ENCODE measurements at places on chromosomes 5 and 9.

DNA sequence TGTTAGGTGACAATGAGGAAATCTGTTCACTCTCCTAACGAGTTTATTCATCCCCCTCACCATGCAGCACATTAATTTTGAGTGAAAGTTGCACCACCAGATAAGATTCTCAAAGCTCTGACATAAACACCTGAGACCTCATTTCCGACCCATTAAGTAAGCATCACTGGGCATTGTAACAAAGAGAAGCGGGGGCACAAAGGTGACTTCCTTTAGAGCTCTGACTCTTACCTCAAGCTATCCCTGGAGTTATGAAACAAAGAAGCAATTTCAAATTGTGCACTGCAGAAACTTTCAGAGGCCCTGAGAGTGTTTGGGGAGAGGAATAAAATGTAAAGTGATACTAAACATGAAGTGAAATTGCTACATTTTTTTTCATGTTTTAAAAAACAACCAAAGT, 29.5 kb downstream of the C5orf15 start:
- no peak for DNase-seq

GRCh38 chr5:163033656-163034055, 403.7 kb upstream of the CCNG1 start:
- DNase-seq: no peak

DNA sequence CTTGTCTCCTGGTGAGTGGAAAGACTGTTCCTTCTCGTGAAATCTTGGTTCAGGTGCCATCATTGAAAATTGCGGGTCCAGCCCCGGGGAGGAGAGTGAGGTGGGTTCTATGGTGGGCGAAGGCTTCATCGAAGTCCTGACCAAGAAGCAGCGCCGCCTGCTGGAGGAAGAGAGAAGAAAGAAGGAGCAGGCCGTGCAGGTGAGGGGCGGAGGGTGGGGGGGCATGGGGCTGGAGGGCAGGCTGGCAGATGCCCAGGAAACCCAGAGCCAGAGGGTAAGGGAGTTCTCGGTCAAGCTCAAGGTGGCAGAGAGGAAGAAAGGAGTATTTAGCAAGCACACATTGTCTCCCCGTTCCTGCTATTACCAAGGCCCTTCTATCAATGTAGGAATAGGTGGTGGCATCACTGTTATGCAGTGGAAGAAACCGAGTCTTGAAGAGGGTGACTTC, 24.3 kb upstream of the POMT1 start:
- DNase-seq: peak; percentile 63

DNA sequence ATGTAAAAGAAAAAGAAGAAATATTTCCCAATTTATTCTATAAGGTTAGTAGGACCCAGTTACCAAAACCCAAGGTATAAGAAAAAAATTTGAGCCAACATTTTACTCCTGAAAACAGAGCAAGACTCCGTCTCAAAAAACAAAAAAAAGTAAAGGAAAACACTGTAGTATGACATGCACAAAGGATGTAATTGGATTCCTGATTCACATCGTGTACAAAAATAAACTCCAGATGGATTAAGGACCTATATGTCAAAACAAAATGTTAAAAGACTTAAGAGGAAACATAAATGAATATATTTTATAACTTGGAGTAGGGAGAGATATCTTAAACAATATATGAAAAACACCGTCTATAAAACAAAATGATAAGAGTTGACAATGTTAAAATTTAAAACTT, 13.8 kb downstream of the PHYKPL start:
- DNase-seq: no peak

DNA sequence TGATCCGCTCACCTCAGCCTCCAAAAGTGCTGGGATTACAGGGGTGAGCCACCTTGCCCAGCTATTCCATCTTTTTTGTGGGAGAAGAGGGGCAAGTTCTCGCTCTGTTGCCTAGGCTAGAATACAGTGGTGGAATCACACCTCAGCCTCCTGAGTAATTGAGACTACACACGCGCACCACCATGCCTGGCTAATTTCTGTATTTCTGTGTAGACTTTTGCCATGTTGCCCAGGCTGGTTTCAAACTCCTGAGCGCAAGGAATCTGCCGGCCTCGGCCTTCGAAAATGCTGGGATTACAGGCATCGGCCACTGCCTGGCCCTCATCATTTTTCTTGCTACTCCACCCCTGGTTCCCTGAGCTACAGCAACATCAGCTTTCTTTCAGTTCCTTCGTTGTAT, 2.8 kb upstream of the NOL6 start:
- DNase-seq: no peak

- DNase-seq: no peak
Observed at GRCh38 chr5:154276261-154276972, 85.9 kb downstream of the GALNT10 start.

- DNase-seq: no peak
Observed at GRCh38 chr9:5801739-5802113, 31.2 kb downstream of the ERMP1 start.

- DNase-seq: no peak
Observed at GRCh38 chr5:58107704-58108103, 352.2 kb downstream of the PLK2 start.

GRCh38 chr9:121317737-121318630, 50.0 kb downstream of the GSN start:
- DNase-seq: no peak

- no peak for DNase-seq
Observed at GRCh38 chr9:25861421-25861820, 183.2 kb upstream of the TUSC1 start.

DNA sequence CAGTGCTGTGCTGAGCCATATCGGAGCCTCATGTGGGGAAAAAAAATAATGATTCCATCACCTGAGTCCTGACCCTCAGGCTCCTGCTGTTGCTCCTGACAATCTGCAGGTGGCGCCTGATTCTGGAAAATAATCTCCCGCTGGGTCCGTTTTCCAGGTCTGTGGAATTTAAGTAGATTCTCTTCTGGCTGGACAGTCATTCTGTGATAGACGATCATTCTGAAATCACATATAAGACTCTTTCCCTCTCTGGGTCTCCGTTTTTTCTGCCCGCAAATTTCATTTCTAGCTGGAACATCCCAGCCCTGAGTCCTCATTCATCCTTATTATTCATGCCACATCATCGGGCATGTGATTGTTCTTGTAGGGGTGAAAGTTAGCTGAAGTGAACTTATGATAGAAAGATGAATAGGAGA, 22.1 kb upstream of the STXBP1 start:
- peak; percentile 39 for DNase-seq

DNA sequence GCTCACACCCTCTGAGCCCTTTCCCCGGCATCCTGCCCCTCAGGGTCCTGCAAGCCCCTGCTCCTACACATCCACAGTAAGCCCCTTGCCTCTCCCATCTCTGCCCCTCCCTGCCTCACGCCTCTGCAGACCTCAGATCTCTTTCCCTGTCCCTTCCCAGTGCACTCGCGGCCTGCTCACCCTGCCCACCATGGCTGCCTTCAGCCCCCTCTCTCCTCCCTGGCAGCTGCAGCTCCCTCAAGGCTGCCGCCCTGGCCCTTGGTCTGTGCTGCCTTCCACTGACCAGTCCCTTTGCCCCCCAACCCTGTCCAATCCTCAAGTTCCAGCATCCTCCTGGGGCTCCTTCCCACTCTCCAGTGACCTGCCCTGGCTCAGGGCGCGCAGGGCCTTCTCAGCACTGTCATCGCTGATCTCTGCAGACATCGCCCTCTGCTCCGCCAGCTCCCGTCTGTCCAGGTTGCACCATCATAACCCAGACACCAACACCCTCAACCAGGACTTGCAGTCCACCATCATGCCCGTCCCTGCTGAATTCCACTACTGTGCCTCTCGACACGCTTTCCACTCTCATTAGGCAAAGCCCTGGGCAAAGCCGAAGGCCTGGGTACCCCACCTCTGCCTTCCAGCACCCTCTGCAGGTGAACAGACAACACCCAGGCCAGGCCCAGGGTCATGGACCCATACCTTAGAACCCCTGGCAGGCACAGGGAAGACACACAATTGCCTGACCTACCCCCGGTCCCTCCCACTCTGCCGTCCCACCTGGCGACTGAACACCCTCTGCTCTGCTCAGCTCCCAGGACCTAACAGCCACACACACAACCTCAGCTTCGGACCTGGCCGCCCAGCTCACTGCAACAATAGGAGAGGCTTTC, 97.8 kb upstream of the RUFY1 start:
- DNase-seq: no peak

- DNase-seq: no peak
Observed at GRCh38 chr5:35012796-35013195, 35.0 kb downstream of the AGXT2 start.

GRCh38 chr9:101307524-101308213, 77.1 kb downstream of the BAAT start:
- no peak for DNase-seq

DNA sequence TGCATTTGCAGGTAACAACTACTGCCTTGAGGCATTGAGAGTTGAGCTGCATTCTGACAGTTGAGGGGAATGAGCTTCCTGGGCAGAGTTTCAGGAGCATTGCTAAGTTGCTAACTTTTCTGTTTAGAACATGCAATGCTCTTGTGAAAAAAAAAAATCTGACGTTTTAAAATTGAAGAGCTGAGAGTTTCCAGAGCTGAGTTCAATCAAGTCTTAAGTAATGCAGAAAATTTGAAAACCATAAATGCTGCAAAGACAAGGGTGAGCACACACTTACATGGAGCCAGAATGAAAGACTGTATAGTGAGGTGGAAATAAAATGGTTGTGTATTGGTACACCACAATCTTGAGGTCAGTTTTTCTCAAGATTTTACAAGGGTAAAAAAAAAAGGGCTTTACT, 166.0 kb downstream of the GABRB2 start:
- DNase-seq: no peak

- DNase-seq: no peak
Observed at GRCh38 chr9:87803623-87804345, 77.9 kb downstream of the CTSL start.

- DNase-seq: no peak
Observed at GRCh38 chr5:153900703-153901395, 137.9 kb downstream of the FAM114A2 start.

DNA sequence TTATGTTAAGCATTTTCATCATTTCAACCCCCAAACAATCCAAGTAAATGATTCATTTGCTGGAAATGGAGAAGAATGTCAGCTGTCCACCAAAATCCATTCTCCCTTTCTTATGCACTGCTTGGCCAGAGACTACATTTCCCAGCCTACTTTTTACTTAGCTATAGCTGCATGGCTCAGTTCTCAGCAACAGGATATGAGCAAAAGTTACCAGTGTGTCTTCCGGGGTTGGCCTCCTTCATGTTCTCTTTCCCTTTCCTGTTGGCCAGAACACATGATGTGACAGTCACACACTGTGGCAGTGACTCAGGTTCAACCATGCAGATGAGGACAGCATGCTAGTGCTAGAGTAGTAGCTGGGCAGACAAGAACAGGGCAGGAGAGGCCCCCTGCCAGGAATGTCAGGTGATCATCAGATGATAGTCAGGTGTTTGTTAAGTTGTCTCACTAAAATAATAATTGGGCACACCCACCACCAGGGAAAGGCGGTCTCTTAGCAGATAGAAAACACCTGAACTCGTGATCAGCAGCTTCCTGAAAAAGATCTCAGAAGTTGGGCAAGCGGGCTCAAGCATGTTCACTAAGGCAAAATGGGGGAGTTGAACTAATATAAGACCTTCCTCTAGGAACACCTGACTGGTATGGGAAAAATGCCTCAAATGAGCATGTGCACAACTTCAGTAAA, 12.2 kb downstream of the GPR150 start:
- DNase-seq: peak; percentile 72

DNA sequence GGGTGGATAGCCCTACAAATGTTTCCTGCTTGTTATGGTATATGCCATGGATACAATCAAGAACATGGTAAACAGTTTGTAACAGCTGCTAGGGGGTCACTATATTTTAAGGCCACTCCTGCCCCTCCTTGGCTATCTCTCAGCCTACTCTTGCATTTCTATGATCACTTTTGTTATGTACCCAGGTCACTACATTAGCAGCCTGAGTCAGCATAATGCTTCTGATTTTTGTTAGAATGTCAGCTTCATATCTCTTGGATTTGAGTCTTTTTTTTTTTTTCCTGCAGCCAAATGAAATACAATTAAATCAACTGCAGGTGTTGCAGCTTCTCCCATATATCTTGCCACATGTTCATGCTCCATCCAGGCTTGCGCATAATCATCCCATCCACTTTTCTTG, 629.7 kb upstream of the GRAMD2B start:
- no peak for DNase-seq

DNA sequence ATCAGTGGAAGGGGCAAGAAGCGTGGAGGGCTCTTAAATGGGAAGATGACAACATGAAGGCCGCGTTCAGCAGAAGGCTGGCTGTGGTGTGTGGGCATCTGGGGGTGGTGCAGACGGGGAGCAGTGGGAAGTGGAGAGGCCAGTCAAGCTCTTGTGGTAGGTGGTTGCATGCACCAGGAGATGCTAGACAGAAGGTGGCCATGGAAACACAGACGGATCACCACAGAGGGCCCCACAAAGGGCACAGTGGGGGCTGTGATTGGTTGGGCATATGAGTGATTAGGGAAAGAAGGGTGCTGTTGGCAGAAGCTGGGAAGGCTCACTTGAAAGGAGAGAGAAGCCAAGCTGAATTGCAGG, 14.7 kb downstream of the MTMR12 start:
- DNase-seq: no peak

DNA sequence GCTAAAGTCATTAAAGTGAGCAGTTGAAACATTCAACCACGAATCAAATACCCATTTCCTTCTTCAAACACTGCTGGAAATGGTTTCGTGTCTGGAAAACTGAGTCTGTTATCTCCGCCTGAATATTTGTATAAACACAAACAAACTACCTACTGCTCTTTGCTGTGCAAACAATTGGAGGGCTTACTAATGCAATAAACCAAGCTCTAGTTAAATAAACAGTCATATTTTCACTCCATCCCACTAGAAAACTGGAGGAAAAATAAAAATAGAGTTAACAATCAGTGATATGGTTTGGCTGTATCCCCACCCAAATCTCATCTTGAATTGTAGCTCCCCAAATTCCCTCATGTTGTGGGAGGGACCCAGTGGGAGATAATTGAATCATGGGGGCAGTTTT, 397.6 kb downstream of the RASEF start:
- DNase-seq: no peak

- DNase-seq: no peak
Observed at GRCh38 chr9:138072161-138072842, 194.7 kb downstream of the CACNA1B start.

GRCh38 chr5:50667023-50667652, 701 bp downstream of the PARP8 start:
- DNase-seq: peak; percentile 52

GRCh38 chr5:97111616-97112015, 30.8 kb downstream of the LIX1 start:
- DNase-seq: no peak

DNA sequence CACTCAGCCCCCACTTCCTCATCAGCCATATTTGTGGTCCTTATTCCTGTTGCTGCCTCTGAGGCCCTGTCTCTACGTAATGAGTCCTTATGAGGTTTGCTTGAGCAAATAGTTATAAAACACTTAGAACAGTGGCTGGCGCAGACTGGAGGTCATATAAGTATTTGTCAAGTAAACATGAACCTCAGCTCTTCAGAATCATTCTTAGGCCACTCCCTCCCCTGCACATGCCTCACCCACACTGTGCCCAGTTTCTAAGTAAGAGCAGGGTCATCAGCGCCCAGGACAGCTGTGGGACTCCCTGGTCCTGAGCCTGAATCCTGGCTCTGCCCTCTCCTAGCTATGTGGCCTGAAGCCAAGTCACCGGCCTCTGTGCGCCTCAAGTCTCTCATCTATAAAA, 4.0 kb downstream of the ST6GALNAC4 start:
- DNase-seq: no peak

GRCh38 chr5:142650881-142651280, 35.0 kb downstream of the FGF1 start:
- DNase-seq: no peak

Data from CD4-positive, alpha-beta T cell treated with Interleukin-1 beta for 1 hour (primary cell).